ENCODE measurements at places on chromosomes 7 and 10.
A peak's percentile ranks its signal among the peaks of the same experiment; 100 is the strongest.

DNA sequence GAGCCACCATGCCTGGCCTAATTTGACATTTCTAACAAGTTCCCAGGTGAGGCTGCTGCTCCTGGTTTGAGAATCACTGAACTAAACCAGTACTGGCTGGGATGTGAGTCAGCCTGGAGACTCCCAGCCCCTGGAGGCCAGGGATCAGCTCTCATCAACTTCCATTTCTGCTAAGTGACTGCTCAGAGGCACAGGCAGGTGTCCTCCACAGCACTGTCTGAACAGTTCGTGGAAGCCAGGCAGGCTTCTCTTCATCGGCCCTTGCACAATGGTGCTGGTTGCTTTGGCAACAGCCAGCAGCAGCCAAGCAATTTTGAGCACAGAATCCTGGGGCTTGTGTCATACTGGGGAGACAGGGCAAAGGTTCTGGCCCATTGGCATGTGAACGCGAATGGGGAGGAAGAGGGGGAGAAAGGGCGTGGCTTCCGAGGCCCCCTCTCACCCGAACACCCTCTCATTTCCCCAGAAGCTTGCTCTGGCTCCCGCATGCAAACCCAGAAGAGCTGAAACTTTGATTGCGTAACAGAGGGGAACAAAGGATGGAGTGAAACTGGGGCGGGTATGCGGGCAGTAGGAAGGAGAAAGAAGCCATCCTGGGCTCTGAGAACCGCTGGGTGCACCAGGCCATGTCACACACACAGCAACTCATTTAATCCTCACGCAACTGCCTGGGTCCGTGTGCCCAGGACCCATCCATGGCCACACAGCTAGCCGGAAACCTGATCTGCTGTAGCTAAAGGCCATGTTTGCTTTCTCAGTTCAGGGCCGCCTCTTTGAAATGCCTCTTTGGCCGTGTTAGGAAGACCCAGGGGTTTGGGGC lies 9.0 kb upstream of the POR start:
- DNase-seq, result peak; percentile 69

DNA sequence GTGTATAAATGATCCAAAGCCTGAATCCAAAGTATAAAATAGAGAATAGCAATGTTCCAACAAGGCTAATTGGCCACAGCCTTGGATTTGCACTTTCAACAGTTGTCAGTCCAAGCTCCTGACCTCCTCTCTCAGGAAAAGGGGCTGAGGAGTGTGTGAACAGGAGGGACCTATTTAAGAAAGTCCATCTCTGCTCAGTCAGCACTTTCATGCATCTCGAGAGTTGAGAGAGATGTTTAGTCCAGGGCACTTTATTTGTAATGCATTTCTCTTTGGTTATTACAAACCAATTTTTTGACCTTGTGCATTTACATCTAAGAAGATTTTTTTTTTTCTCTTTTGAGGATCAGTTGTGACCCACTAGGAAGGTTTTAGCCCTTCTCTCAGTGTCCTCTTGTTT lies 244.2 kb downstream of the CREB5 start:
- no peak for DNase-seq

DNA sequence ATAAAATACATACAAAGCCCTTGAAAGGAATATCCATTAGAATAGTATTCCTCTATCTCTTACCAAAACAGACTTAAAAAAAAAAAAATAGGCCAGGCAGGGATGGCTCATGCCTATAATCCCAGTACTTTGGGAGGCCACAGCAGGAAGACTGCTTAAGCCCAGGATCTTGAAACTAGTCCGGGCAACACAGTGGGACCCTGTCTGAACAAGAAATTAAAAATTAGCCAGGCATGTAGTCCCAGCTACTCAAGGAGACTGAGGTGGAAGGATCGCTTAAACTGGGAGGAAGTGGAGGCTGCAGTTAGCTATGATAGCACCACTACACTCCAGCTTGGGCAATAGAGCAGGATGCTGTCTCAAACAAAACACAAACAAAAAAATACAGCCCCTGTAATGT lies 9.6 kb downstream of the PDLIM1 start:
- no peak for DNase-seq

- peak; percentile 2 for DNase-seq
Observed at GRCh38 chr10:106401161-106401560, 763.3 kb downstream of the SORCS1 start.

DNA sequence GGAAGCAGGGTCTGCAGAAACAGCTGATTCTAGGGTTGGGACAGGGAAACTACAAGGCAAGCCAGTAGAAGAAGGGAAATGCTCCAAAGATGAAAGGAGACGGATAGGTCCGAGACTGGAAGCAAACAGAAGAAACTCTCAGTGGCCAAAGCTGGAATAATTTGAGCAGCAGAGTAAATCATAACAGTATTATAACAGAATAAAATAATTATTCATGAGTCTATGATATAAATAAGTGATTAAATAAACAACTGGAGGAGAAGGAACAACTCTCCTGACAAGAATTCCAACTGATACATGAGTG lies 27.6 kb downstream of the EZH2 start:
- no peak for DNase-seq

DNA sequence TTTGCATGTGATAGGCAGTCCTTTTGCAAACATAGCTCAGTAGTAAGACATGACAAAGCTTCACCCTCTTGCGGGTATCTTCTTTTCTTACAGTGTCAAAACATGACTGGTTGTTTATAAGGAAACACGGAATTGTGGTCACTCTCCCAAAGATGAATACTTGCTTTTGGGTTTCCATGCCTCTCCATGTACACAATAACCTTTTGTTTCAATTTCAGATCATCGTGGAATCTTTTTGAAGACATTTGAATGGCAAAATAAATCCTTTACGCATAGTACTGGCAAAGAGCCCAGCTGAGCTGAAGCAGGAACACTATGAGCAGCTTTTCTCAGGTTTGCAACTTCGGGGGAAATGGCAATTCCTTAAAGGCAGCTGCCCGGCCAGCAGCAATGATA lies 156.8 kb upstream of the FRMD4A start:
- no peak for DNase-seq

DNA sequence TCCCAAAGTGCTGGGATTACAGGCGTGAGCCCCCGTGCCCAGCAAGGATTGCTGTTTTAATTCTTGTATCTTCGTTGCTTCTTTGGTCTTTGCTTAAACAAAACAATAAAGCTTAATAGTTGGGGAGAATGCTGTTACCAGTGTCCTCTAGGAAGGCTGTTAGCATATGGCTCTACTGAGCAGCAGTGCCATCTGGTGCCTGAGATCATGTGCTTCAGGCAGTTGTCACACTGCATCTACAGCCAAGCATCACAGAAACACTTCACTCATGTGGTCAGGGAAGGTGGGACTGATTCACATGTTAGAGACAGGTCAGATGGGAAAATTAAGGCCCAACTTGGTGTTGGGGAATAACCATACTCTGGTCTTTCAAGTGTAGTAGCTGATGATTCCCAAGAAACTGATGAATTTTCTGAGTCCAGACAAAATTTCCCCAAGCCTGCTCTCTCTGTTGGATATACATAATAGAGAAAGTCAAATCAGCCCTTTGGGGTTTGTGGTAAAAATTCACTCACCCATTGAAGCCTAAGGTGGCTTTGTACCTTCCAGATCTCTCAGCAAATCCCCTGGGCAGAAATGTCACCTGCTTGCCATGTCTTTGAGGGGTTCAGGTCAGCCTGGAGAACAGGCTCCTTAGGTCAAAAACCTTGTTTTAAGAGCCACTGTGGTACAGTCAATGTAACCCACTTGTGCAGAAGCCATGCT lies 28.4 kb downstream of the UBE2D4 start:
- DNase-seq, result peak; percentile 78

GRCh38 chr10:87544721-87545120 lies 40.0 kb downstream of the MINPP1 start:
- DNase-seq, result no peak

GRCh38 chr10:98255146-98255877 lies 12.7 kb downstream of the LOXL4 start:
- no peak for DNase-seq

DNA sequence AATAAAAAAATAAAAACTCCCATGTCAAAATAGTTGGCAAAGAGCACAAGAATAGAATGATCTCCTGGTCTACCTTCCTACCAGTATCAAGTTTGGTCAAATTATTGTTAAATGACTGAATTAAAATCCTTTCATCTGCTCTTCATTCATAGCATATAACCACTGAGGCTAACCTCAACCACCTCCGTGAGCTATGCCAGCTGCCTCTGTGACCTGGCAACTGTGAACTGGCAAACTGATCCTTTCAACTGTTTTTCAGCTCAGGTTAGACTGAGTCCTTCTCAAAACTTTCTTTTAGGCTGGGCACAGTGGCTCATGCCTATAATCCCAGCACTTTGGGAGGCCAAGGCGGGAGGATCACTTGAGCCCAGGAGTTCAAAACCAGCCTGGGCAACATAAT lies 36.1 kb downstream of the NUDCD3 start:
- no peak for DNase-seq

- no peak for DNase-seq
Observed at GRCh38 chr10:44982496-44982895, 3.9 kb upstream of the DEPP1 start.

DNA sequence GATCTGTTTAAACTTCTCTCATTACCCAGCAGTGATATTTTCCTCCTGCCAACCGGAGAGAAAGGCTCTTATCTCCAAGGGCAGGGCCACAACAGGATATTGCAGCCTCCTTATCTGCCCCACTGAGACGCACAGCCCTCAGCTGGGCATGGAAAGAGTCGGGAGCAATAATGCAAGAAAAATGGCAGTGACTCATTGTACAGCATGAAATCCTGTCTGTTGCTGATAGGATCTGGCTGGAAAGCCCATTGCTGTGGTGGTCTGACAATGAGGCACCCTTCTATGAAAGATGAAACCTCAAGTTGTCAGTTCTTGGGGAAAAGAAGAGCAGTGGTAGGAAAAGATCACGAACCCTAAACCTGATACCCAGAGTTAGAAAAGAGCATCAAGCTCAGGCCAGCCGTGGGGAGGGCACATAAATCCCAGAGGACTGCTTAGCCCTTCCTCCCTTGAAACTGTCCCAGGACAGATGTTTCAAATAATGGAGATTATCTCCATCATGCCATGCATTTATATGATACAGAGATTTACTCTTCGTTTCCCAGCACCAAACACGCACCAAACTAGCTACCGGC lies 47.0 kb upstream of the FIGNL1 start:
- DNase-seq, result peak; percentile 96

- DNase-seq, result no peak
Observed at GRCh38 chr7:151125470-151125845, 39.2 kb downstream of the AGAP3 start.

- no peak for DNase-seq
Observed at GRCh38 chr7:94706996-94707740, 51.2 kb upstream of the SGCE start.

DNA sequence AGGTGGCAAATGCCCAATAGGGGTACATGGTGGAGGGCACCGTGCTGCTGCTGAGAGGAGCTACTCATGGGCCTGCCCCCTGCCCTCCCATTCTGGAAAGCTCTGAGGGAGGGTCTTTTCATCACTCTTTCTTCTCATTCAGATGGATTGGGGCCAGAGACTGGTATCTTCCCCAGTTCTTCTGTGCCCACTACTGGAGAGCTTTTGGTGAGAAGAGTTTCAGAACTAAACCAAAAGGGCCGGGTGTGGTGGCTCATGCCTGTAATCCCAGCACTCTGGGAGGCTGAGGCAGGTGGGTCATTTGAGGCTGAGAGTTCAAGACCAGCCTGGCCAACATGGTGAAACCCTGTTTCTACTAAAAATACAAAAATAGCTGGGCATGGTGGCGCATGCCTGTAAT lies 12.5 kb downstream of the ADRA2A start:
- DNase-seq, result no peak

- no peak for DNase-seq
Observed at GRCh38 chr7:2158331-2159175, 74.2 kb downstream of the MAD1L1 start.

DNA sequence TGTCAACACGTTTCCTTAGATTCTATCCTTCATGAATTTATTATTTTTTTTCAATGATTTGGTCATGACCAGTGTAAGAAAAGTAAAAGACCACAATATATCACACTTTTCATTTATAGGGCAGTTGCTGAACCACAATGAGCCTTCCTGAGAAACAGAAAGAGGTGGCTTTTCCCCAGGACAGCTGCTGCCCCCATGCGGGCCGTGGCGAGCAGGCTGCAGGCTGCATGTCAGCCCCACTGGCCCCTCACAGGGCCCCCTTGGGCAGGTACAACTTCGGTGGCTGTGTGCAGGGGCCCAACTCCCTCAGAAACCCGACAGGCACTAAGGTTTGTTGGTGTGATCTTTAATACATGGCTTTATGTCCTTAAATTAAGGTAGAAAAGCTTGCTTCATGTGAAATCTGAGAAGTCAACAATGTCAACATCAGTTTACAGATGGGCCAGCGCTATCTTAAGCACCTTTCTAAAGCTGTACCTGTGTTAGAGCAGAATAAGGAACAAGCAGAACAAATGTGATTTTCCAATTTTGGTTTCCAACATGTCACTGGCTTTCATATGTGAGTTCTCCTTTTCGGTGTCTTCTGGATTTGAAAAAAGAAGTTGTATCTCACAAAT lies 10.6 kb downstream of the BEND7 start:
- no peak for DNase-seq

DNA sequence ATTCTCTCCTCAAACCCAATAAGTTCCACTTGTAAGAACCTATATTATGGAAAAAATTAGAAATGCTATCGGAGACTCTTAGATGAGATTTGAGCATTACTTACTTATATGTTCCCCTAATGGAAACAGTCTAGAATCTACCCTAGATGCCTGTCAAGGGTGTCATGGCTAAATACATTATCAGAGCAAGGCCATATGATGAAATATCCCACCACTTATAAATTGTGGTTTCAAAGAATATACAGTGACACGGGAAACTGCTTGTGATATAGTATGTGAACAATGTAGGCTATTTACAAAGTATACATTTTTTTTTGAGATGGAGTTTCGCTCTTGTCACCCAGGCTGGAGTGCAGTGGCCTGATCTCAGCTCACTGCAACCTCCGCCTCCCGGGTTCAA lies 46.3 kb upstream of the CTBP2 start:
- no peak for DNase-seq

GRCh38 chr10:32348297-32349198 lies 1.6 kb upstream of the EPC1 start:
- DNase-seq, result no peak

DNA sequence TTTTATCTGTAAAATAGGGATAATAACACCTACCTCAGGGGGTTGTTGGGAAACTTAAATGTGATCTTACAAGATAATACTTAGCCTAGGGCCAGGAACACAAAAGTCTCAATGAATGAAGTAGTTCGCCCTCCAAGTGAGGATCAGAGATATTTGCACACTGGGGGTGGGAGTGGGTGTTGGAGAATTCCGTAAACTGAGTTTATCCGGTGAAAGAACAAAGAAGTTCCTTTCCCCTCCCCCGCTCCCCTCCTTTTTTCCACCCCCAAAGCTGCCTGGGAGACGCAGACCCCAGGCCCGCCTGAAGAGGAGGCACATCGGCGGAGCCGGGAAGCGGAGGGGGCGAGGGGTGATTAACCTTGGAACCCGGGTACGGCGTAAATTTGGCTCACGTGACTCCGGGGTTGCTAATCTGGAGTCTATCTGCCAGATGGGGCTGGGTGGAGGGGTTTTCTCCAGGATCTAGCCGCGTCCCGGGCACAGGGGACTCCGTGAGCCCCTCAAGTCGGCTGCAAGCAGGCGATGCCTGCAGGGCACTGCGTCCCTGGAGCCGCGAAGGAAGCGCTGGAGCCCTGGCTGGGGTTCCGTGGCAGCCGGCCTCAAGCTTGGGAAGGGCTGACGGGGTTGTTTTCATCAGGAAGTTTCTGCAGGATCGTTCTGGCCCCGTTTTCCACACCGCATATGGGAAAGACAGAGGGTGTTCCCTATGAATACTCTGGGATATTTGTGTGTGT lies 1.4 kb upstream of the PODXL start:
- no peak for DNase-seq

GRCh38 chr7:137110535-137110934 lies 233.0 kb downstream of the PTN start:
- DNase-seq, result no peak
